ENCODE measurements at places on chromosomes 6 and 20. TPM values are rescaled to one million over a fixed set of nuclear protein-coding genes. Genes with fewer than 3 reads are reported as not detected.

DNA sequence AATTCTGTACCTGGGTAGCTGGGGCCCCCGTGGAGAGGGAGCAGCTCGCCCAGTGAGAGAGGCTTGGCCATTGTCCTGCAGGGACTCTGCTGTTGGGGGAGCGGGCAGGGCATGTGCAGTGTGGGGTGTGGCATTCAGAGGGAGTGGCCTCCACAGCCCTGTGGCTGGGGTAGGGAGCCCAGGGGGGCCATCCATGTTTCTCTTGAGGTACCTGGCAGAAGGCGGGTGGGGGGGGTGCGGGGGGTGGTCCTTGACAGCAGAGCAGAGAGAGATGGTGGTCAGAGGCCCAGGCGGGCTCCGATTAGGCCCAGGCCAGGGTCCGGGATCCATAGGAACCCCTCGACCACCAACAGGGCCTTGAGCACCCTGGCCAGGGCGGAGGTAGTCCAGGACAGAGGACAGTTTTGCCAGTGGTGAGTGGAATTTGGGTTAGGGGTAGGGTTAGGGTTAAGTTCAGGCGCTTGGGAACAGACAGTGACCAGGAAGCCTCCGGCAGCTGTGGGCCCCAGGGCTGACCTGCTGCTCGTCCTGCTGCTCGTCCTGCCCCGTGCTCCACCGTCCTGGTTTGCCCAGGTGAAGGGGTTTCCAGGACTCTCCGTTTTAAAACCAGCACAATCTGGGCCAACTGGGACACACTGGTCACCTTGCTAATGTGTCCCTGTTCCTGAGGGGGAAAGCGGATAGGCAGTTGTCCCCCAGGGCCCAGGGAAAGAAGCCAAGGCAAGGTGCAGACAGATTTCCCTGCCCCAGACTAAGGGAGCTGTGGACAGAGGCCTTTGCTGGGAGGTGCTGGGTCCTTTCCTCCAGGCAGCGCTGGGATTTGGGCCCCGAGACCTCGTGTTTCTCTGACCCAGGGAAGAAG, 24.8 kb upstream of the MYT1 start:
- DNase-seq, result no peak

DNA sequence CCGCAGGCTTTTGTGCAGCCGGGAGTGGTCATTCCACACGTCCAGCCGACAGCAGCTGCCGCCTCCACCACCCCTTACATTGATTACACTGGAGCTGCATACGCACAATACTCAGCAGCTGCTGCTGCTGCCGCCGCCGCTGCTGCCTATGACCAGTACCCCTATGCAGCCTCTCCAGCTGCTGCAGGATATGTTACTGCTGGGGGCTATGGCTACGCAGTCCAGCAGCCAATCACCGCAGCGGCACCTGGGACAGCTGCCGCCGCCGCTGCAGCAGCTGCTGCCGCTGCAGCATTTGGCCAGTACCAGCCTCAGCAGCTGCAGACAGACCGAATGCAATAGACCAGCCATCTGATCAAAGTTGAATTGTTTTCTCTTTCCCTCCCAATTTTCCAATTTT, 10.6 kb downstream of the RBM24 start:
- no peak for DNase-seq

- DNase-seq, result no peak
Measured at GRCh38 chr6:121443971-121444541, 8.6 kb downstream of the GJA1 start.

DNA sequence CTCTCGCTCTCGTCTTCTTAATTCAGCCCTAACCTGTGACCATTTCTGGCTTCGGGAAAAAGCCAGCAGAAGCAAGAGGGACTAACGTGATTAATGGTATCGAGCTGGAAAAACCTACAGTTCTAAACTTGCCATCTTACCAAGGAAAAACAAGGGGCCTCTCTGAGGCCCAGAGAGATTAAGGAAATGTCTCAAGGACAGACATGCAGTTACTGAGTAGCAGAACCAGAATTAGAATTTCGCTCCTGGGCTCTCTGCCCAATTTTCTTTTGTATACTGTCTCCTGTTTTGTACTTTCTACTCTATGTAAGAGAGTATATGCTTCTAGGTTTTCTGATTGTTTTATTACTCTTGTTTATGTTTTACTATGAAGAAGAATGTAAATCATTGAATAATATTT, 67.8 kb upstream of the LTV1 start:
- DNase-seq, result no peak

DNA sequence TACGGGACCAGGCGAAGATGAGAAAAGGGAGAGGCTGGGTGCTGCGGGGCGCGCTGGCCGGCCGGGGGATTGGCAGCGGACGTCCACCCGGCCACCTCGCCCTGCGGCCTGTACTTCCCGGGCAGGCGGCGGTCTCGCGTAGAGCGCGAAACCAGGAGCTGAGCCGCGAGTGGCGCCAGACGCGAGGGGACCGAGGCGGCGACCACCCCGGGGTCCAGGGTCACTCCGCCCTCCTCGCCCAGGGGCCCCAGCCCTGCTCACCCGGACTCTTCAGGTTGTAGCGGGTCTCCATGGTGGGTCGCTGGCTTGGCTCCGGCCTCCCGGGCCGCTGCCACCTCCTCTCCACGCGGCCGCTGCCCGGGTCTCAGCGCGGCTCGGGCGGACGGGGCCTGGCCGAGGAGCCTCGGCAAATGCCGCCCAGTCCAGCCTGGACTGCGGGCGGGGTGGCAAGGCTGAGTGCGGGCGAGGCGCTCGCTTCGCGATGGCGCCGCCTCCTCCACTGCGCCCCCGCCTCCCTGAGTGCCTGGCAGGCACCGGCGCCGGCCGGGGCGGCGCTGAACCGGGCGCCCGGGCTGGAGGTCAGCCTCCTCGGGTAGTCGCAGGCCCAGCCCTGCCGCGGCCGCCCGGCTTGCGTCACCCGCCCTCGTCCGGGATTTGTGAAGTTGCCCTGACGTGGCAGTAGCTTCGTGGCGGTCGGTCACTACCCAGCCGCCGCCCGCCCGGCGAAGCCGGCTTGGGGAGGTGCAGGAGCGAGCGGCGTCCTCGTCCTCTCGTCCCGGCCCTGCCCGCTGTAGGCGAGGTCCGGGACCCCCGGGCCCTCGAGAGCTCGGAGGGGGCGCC, at the start of gene UBE2J1:
TSS of gene UBE2J1 (minus strand) at position 445 of the 840 bp plus-strand sequence. CDS start at position 292, 153 bp downstream.
- DNase-seq, result peak; percentile 94

GRCh38 chr6:112296122-112296521, 41.8 kb upstream of the LAMA4 start:
- DNase-seq, result no peak

DNA sequence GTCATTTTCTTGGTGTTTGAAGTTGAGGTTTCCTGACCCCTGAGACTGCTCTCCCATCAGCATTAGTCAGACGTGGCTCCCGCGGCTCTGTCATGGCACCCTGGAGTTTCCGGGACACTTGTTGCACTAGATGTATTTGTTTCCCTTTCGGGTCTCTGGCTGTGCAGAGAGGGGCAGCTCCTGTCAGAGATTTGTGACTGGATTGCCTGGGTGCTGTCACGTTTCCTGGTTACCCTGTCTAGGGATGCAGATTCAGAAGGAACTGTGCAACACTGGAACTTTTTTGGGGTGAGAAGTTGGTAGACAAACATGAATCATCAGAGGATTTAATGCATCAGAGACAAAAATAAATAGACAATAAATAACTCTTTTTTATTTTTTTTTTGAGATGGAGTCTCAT, 431.8 kb upstream of the MAN1A1 start:
- no peak for DNase-seq

DNA sequence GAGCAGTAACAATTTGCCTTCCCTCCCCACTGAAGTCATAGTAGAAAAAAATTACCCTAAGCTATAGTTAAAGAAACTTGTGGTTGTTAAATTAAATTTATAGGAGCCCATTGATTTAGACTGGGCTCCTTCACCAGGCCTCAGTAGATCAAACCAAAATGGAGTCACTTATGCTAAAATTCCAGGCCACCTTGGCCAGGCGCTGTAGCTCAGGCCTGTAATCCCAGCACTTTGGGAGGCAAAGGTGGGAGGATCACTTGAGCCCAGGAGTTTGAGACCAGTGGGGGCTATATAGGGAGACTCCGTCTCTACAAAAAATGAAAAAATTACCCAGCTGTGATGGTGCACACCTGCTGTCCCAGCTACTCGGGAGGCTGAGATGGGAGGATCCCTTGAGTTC, 15.0 kb upstream of the GMNN start:
- DNase-seq, result no peak

DNA sequence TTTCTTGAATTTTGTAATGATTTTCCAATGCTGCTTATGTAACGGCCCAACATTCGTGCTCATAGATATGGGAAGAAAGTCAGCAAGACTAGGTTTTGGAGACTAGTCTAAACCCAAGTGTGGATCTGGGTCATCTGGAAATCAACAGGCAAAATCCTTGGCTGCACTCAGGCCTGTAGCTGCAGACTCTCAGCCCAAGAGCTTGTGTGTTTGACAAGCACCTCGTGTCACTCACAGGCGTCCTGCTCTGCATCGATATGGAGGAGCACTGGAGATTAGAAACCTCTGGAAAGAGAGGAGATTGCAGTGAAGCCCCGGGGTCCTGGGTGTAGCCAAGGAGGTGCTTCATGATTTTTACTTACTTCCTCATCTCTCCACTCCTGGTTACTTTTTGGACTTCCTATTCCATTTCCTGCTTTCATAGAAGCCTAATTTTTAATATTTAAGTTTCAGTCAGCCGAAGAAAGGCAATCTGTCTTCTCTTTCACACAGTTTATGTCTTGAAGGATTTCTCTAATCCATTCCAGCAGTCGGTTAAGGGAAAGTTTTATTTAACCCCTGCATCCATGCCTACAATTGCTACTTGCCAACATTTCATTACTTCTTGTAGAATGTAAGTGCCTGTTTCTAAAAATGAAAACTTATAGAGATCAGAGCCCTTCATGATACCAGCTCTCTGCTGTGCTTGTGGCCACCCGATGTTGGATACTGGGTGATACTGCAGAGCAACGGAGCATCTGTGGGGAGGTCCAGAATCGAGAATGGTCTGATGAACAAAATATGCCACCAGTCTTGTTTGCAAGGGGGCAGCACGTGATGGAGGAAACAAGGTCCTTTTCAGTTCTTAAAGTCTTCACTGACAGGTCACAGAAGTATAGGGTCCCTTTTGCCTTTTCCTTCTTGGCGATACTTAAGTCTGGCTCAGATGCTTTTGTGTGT, 296.3 kb downstream of the QKI start:
- no peak for DNase-seq

DNA sequence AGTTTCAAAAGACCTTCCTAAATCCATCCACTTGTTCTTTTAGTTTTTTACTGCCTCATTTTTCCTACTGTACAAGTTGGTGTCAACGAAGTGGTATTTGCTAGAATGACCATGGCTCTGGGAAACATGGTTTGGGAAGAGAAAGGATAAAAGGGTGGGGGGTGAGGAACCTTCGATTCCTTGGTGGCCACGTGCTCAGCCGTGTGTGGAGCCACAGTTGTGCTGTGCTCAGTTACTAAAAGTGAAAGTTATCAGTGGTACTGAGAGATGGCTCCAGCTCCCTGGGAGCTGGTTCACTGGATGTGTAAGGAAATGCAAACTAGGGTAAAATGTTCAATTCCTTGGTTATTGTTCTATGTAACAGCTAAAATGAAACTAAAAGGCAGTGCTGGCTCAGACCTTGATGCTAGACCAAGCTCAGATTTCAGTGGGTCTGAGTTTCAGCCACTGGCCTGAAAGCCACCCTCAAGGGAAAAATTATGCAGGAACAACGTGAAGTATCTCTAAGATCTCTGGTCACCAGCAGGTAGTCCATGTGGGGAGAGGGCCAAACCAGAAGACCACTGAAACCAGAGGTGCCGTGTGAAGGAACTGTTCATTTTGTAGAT, 7.4 kb upstream of the SLC22A2 start:
- DNase-seq, result no peak

DNA sequence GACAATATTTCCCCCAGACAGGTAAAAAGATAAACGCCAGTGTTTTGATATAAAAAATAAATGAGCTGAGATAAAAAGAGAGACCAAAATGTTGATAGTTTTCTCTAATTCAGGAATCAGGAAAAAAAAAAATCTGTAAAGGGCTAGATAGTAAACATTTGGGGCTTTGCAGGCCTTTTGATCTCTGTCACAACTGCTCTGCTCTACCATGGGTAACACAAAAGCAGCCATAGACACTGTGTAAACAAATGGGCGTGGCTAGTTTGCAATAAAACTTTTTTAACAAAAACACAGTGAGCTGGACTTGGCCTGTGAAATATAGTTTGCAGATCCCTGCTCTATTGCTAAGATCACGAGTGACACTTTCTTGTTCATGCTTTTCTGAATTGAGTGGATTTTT, 219.1 kb upstream of the STXBP5 start:
- no peak for DNase-seq

- DNase-seq, result no peak
Measured at GRCh38 chr20:47111576-47111975, 216.9 kb downstream of the EYA2 start.

DNA sequence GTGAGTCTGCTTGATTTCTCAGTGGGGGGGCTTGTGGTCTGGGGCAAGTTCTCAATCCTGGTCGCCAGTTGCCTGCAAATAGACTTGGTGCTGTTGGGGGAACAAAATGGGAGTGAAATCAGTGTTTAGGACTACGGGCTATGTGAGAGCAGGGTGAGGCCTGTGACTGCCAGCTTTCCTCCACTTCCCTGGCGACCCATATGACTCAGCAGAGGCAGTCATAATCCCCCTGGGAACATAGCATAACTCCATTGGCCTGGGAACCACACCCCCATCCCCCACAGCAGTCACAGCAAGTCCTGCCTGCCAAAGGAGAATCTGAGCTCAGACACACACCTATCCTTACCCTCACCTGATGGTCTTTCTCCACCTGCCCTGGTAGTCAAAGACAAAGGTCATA, 387.9 kb downstream of the LMBRD1 start:
- DNase-seq, result no peak

DNA sequence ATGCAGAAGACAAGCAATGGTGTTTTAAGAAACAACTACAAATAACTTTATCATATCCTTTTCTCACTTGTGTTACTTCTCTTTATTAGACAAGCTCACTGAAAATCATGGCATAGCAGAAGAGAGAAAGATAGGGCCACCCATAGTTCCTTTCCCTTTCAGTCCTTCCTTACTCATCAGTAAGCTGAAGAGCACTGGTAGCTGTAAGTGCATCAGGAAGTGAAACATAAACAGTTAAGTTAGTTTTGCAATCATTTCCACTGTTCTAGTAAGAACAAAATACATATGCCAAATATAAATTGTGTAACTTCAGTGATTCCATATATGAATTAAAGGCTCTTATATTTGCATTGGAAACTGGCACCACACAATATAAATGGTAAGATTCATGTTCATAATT, 220.1 kb downstream of the HACE1 start:
- DNase-seq, result no peak

ATAT1 gene
- 23.5 TPM for total RNA-seq

LBP gene
- total RNA-seq, result 0.55 TPM

PPP1R3G gene
- 2.8 TPM for total RNA-seq

BCAS1 gene
- total RNA-seq, result 13.2 TPM

PSMA7 gene
- total RNA-seq, result 189 TPM

NDUFAF4 gene
- total RNA-seq, result 25.9 TPM

SLC17A2 gene
- not detected for total RNA-seq

PPP1R18 gene
- total RNA-seq, result 44.0 TPM

Measured in mucosa of gallbladder (tissue), 1 donor.